GM12892 (cell line): ENCODE measurements at places on chromosomes 6 and 20.

DNA sequence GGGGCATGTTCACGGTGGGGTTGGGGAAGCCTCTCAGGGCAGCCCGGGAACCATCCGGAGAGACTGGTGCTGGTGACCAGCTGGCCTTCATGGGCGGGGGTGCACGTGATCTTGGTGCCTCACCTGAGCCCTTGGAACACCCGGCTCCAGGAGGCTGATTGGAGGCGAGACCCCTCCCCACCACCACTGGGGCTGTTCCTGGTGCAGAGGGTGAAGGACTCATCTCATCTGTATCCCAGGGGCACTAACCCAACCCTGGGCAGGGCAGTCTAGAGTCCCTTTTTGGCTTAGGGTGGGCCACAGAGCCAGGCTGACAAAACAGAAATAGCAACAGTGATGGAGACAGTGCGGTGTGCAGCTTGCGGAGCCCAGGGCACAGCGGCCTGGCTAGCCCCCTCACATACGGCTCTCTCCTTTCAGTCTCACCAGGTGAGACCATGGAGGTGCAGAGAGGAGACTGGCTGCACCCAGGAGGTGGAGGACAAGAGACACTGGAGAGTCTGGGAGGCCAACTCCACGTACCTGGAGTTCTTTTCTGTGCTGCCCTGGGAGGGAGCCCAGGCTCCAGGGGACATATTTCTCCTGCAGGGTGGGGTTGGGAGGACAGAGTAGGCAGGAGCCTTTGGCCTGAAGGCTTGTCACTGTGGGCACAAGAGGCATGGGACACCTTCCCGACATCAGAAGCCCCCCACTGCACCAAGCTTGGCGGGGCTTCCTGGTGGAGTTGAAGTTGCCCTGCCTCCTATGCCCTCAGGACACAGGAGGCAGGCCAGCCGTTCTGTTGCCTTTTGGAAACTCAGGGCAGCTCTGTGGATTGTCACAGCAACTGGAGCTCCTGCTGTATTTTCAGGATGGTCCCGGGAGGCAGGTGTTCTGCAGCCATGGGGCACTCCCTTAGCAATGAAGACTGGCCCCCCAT lies 106.0 kb downstream of the SYCP2 start:
- DNase-seq, result no peak

DNA sequence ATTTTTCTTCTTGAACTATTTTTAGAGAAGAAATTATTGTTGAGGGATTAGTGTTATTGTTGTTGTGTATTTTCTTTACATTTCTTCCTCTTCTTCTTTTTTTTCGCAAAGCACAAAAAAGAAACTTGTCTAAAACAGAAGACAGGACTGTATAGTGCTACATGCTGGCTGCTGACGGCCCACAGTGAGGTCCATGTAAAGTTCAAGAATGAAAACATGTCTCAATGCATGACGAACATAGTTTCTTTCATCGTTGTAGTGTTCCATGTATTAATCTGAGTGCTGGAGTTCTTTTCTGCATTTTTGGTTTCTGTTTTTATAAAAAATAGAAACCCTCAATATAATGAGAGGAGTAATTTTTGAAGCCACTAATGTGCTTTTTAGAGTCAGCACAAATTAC lies 462.9 kb upstream of the MARCKS start:
- no peak for DNase-seq

GRCh38 chr6:17971128-17972073 lies 16.0 kb downstream of the KIF13A start:
- DNase-seq, result no peak

GRCh38 chr20:53901497-53902096 lies 168.8 kb downstream of the BCAS1 start:
- DNase-seq, result no peak

DNA sequence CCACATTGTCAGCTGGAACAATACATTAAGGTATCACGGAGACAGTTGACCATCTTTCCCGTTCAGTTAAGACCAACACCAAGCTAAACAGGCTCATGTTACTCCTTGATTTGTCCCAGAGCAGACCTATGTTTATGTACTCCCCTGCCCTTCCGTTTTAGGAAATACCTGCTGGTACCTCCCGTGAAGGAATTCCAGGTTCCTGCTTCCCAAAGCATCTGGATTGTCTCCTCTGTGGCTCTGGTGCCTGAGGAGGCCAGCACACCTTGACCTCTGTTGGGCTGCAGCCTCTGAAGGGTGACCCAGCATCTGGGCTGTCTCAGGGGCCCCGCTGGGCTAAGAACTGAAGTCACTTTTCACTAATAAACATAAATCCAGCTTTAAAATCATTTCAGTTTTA lies 647.8 kb upstream of the MARCKS start:
- DNase-seq, result no peak

DNA sequence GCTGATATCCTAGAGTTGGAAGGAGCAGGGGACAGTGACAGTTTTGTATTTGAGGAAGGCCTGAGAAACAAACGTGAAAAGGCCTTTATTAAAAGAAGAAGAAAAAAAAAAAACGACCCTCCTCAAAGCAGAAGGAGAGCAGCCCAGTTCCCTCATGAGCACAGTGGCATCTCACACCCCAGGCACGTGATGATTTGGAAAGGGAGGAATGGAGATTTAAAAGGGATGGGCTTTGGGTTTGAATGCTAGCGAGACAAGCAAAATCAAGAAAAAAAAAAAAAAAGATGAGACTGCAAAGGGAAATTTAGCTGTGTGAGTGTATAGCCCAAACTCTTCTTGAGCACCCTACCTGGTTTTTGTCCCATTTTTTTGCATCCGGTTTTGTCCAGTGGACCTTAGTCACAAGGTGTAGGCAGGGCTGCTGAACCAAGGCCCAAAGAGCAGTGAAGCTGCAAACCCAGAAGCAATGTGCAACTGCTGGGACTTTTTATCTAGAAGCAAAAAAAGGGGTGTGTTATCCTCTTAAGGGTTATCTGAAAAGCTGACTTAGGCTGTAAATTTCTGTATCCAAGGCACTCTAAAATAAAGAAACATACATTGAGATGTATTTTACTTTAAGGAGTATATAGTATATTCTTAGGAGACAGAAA lies 54.5 kb upstream of the RREB1 start:
- DNase-seq, result no peak

DNA sequence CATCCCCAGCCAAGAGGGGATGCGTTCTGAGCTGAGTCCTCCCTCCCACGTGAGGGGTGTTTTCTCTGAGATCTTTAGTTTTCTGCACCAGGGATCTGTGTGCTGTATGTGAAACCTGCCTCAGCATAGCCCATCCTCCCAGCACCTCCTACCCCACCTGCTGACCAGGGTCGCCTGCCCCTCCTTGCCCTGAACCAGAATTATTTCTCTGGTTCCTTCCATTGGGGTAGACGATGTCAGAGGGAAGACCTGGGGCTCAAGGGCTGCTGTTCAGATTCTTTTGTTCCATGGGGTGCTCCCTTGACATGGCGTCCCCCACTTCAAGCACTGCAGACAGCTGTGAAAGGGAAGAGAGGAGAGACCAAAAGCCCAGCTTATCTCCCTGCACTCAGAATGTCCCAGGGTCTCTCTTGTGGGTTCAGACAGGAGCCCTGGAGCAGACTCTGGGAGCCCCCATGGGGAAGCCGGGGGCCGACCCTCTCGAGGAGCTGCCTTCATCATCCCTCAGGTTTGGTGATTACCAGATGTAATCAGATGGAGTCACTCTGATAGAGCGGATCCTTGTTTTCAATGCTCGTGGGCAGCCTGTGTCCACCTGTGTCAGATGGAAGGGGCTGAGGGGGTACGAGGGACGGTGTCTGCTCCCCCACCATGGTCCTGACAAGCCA lies 74.3 kb downstream of the ERMARD start:
- DNase-seq, result no peak

- DNase-seq, result no peak
Measured at GRCh38 chr20:35718972-35719635, 19.9 kb downstream of the ROMO1 start.
